Hepatic stellate cell (primary cell): ENCODE measurements at places on chromosomes 12 and 14.
A peak's percentile ranks its signal among the peaks of the same experiment; 100 is the strongest.

DNA sequence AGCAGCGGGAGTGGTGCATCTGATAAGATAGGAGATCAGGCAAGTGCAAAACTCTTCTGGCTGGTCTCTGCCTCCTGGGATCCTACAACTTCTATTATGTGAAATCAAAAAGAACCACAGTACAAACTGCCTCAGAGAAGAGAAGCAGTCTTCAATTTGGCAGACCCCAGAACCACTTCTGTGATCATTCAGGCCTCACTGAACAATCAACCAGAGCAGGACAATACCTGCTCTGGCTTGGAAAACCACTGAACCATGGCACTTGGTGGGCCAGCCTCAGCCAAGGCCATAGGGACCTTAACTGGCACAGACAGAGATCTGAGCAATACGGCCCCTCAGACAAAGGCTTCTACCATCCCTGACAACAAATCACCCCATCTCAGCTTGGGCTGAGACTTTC, 103.0 kb downstream of the NDUFA12 start:
- DNase-seq, result no peak

- DNase-seq, result no peak
These were observed 4.5 kb upstream of the PTPRB start for GRCh38 chr12:70641691-70642090.

DNA sequence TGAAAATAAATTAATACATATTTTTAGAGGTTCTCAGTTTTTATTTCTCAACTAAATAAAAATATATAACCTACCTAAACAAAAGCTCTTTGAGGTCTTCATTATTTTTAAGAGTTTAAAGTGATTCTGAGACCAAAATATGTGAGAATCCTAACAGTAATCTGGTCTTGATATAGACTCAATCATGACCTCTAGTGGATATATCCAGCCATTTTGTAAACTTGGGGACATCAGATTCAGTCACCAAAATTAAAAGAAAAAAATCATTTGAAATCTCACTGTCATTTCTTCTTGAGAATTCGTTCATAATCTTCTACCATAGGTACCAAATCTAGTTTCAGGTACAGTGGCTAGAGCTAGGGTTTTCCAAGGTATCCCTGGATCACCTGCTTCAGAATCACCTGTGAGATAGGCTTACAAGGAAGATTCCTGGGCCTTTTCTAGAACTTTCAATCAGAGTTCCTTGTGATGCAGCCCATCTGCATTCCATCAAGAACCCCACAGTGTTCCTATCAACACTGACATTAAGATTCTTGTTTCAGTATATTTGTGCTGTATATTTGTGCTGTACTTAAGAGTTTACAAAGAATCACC, 214.9 kb downstream of the ADAMTS20 start:
- peak; percentile 16 for DNase-seq

DNA sequence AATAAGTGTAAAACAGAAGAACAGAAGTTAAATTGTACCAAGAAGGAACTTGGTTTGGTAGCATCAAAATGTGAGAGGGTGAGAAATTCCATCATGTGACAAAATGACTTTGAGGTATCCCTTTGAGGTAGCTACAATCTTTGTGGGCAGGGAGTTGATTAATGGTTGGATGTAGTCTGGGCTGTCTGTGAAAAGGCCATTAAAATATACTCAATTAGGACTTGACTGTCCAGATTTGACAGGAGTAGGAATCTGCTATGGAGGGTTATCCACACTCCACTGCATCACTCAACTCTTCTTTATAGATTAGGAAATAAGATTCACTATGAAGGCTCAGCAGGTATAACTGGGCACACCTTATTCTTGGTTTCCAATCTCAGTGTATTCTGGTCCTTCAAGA, 7.4 kb upstream of the YBX3 start:
- no peak for DNase-seq

GRCh38 chr12:2646341-2646740, 148.4 kb upstream of the FKBP4 start:
- DNase-seq, result no peak

- DNase-seq, result no peak
These were observed 54.7 kb downstream of the FGD4 start for GRCh38 chr12:32454075-32454474.

- no peak for DNase-seq
These were observed 279.0 kb downstream of the GRIN2B start for GRCh38 chr12:13702381-13702780.

- DNase-seq, result no peak
These were observed 128.0 kb upstream of the RAP1B start for GRCh38 chr12:68482660-68483059.

DNA sequence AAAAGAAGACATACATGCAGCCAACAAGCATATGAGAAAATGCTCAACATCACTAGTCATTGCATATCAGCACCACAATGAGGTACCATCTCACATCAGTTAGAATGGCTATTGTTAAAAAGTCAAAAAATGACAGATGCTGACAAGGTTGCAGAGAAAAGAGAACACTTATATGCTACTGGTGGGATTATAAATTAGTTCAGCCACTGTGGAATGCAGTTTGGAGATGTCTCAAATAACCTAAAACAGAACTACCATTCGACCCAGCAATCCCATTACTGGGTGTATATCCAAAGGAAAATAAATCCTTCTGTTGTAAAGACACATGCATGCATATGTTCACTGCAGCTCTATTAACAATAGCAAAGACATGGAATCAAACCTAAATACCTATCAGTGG, 238.4 kb downstream of the KCNC2 start:
- DNase-seq, result no peak

GRCh38 chr14:75522224-75522982, at the start of gene BATF:
Gene BATF, plus strand, starts transcription at chr14:75522469. Its CDS starts 214 bp downstream, at chr14:75522683.
- no peak for DNase-seq

- no peak for DNase-seq
These were observed 81.5 kb downstream of the EPS8 start for GRCh38 chr12:15707516-15708199.

DNA sequence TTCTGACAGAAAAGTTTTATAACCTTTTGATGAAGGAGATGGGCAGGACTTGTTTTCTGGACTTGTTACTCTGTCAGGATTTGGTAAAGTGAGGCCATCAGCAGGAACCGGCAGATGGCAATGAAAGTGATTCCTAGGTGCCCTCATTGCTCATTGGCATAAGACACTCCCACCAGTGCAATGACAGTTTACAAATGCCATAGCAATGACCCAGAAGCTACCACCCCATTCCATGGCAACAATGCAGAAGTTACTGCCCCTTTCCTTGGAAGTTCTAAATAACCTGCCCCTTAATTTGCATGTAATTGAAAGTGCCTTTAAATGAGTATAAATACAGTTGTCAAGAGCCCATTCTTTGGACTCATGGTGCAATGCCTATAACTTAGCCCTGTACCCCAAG, 222.6 kb downstream of the CEP128 start:
- no peak for DNase-seq

- DNase-seq, result no peak
These were observed 32.7 kb upstream of the RIN3 start for GRCh38 chr14:92480856-92481255.

GRCh38 chr14:96042248-96042930, 3.2 kb downstream of the C14orf132 start:
- no peak for DNase-seq

DNA sequence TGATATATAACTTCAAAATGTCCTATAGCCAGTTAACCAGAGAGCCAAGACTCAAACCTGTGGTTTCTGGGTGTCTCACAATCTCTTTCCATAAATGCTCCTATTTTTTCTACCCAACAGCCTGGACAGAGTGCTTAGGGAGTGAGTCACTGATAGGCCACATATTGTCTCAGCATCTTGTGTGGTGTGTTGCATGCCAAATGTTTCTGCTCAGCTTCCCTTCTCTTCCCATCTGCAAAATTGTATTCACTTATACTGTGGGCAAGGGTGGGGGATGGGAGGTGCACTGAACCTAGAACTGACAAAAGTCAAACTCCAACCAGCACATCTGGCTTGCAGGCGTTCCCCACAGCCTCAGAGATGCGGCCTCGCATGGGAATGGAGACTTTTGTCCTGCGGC, 123.3 kb downstream of the KCNA5 start:
- DNase-seq, result peak; percentile 88

DNA sequence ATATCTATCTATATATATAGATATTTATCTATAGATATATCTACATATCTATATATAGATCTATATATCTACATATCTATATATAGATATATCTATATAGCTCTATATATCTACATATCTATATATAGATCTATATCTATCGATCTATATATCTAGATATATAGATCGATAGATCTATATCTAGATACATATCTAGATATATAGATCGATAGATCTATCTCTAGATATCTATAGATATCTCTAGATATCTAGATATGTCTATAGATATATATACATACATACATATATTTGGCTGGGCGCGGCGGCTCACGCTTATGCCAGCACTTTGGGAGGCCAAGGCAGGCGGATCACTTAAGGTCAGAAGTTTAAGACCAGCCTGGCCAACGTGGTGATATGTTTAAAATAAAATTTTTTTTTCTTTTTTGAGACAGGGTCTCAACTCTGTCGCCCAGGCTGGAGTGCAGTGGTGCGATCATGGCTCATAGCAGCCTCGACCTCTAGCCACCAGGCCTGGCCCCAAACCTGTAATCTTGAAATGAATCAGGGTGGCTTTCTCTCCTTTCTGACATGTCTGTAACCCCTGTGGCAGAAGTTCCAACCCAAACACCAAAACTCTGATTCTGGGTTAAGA, 18.1 kb downstream of the ARPC3 start:
- no peak for DNase-seq

GRCh38 chr12:51360315-51360714, 13.8 kb upstream of the CELA1 start:
- no peak for DNase-seq

DNA sequence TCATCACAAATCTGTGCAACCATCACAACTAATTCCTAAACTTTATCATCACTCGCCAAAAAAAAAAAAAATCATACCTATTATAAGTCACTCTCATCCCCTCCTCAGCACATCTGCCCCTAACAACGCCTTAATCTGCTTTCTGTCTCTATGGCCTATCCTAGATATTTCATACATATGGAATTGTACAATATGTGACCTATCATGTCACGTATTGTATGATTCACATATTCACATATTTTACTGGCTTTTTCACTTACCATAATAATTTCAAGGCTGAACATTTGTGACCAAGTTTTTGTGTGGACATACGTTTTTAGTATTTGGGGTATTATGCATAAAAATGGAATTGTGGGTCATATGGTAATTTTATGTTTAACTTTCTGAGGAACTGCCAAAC, 400.7 kb downstream of the DAD1 start:
- DNase-seq, result no peak

DNA sequence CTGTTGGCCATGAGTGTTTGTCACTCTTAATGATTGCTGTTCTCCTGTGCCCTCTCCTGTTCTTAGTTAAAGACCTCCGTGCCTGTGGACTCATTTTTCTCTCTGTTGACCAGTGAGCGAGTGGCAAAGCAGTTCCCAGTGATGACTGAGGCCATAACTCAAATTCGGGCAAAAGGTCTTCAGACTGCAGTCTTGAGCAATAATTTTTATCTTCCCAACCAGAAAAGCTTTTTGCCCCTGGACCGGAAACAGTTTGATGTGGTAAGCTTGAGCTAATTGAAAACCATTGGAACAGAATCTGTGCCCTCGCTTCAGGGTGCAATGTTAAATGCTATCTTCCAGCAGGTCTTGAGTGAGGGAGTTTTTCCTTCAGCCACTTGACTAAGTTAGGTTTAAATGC, 19.8 kb downstream of the ACAD10 start:
- no peak for DNase-seq

GRCh38 chr12:50263832-50264231, 19.5 kb downstream of the LIMA1 start:
- DNase-seq, result no peak

DNA sequence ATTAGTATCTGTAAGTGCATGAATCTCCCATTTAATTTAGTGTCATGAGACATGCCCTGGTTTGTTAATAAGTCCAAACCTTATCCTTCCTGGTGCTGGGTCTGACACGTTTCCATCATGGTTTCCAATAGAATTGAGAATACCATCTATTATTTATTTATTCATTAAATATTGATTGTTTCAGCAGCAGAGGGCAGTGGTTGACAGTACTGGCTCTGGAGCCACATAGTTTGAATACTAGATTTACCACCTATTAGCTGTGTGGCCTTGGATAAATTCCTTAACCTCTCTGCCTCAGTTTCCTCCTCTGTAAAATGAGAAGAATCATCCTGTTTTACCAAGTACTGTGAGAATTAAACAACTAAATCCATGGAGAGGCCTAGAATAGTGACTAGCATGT, 941 bp upstream of the STAB2 start:
- no peak for DNase-seq

DNA sequence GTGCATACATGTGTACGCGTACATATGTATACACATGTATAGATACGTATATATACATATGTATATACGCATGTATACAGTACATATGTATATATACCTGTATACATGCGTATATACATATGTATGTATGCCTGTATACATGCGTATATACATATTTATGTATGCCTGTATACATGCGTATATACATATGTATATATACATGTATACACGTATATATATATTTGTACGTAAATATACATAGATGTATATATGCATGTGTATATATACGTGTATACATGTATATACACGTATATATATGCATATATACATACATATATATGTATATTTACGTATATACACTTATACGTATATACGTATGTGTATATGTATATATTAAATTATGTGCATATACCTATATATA, 93.9 kb upstream of the ABCD2 start:
- DNase-seq, result no peak

DNA sequence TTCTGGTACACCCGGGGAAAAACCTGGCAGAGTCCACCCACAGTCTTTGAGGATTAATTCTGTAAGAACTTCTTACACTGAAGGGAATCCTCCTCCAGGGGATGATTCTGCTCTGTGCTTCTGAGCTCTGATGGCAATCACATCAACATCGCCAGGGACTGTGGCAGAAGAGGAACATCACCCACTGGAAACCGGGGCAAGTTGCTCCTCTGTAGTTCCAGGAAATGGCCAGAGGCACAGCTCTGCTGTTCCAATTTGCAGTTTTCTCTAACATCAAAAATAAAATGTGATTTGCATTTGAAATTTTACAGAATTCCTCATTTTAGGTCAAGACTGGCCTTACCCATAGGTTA, 207.6 kb downstream of the DAD1 start:
- DNase-seq, result no peak

DNA sequence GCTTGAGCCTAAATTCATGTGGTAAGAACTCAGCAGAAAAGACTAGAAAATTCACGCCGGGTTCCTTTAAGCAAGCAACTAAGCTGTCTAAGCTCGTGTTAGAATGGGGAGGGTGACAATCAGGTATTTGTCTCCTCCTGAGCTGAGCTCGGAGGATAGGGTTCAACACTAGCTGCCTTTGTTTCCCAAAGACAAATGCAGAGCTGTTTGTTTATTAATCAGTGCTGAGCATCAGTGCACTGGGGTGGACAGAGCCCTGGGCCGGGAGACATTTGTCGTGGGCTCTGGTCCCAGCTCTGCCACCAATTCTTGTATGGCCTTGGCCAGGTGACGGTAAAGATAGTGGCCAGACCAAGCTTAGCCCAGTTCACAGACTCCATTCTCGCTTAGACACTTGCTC, 43.7 kb downstream of the DEGS2 start:
- no peak for DNase-seq
